ENCODE measurements at places on chromosomes 12 and 14. TPM values are rescaled to one million over a fixed set of nuclear protein-coding genes. Genes with fewer than 3 reads are reported as not detected.

GRCh38 chr14:93957333-93957710 is 19.0 kb downstream of the ASB2 start:
- H3K27ac ChIP-seq: no peak overlapping the region
- no peak for DNase-seq
- H3K27me3 ChIP-seq: no peaks in the 10 kb centered on the region
- no peak overlapping the region for H3K4me3 ChIP-seq
- H3K36me3 ChIP-seq: no peaks in the 10 kb centered on the region

DNA sequence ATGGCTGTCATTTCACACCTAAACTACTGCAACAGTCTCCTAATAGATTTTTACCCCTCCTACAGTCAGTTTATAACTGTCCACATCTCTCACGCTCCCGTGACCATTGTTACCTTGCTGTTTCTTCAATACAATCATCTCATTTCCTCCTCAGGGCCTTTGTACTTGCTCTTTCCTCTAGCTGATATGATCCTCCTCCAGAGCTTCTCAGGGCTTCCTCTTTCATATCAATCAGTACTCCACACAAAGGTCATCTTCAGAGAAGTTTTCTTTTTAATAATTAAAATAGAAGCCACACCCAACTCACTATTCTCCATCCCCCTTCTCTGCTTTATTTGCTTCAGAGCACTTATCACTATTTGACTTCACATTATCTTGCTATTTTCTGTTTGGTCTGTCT is 508.2 kb downstream of the NELL2 start:
- no peaks in the 10 kb centered on the region for H3K4me1 ChIP-seq
- no peaks in the 10 kb centered on the region for H3K27me3 ChIP-seq
- no peaks in the 10 kb centered on the region for H3K36me3 ChIP-seq
- no peak for DNase-seq

- peak; percentile 10 for DNase-seq
- no peak overlapping the region for H3K27ac ChIP-seq
- H3K27me3 ChIP-seq: no peaks in the 10 kb centered on the region
- H3K4me3 ChIP-seq: no peak overlapping the region
These were observed 73.4 kb downstream of the MNAT1 start for GRCh38 chr14:60807971-60808370.

GRCh38 chr12:107337346-107338095 is 244.2 kb upstream of the CRY1 start:
- no peak for DNase-seq
- H3K4me3 ChIP-seq: no peak overlapping the region
- H3K27ac ChIP-seq: no peak overlapping the region
- H3K36me3 ChIP-seq: no peaks in the 10 kb centered on the region
- H3K4me1 ChIP-seq: no peaks in the 10 kb centered on the region
- H3K27me3 ChIP-seq: no peaks in the 10 kb centered on the region

GRCh38 chr14:80959496-80959895 is 4.1 kb downstream of the TSHR start:
- H3K4me1 ChIP-seq: no peaks in the 10 kb centered on the region
- H3K36me3 ChIP-seq: no peaks in the 10 kb centered on the region
- H3K27ac ChIP-seq: no peak overlapping the region
- peaks cover 9% of the 10 kb centered on the region for H3K27me3 ChIP-seq

GRCh38 chr12:46388427-46389021 is 16.0 kb upstream of the SLC38A2 start:
- peak overlapping the region; percentile 99 for H3K27ac ChIP-seq
- no peaks in the 10 kb centered on the region for H3K27me3 ChIP-seq
- peak; percentile 95 for DNase-seq
- no peaks in the 10 kb centered on the region for H3K36me3 ChIP-seq
- no peak overlapping the region for H3K4me3 ChIP-seq

DNA sequence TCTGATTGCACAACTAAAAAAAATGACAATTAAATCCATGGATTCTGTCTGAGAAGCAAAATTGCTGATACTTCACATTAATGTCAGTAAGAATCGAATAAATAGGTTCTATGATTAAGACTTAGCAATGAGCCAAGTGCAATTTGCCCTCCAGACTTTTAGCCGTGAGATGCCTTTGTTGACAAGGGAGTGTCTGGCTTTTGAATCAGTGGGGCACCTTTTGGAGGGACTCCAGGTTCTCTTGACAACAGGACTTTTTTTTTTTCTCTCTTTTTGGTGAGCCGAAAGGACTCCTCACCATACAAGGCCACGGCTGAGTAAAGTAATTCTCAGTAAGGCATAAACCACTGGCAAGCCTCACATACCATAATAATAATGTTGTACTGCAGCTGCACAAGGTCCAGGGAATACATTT is 4.7 kb upstream of the MDM1 start:
- peaks cover 7% of the 10 kb centered on the region for H3K4me1 ChIP-seq
- no peak overlapping the region for H3K27ac ChIP-seq
- no peaks in the 10 kb centered on the region for H3K36me3 ChIP-seq
- DNase-seq: no peak

DNA sequence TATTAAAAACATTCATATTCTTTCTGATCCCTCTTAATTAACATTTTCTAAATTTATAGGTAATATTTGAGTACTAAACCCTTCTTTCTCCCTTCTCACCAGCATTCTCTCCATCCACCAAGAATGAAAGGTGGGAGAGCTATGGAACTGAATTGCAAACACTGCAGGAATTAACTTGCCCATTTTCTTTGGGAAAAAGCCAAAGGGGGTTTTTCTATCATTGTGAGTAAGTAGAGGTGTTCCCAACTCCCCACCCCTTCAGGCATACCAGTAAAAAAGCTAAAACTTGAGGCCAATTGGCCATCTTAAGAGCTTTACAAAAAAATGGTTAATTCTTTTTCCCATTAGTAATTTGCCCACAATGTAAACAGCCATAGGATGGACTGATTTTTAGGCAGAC is 23.7 kb downstream of the PCNX1 start:
- no peaks in the 10 kb centered on the region for H3K36me3 ChIP-seq
- no peaks in the 10 kb centered on the region for H3K27me3 ChIP-seq
- peak; percentile 27 for DNase-seq
- H3K4me1 ChIP-seq: peaks cover 2% of the 10 kb centered on the region
- no peak overlapping the region for H3K27ac ChIP-seq

- H3K36me3 ChIP-seq: no peaks in the 10 kb centered on the region
- peaks cover 43% of the 10 kb centered on the region for H3K4me1 ChIP-seq
- peak overlapping the region; percentile 37 for H3K4me3 ChIP-seq
- H3K27me3 ChIP-seq: no peaks in the 10 kb centered on the region
These were observed 113.4 kb upstream of the PELI2 start for GRCh38 chr14:56004786-56005185.

- H3K4me3 ChIP-seq: no peak overlapping the region
- no peaks in the 10 kb centered on the region for H3K4me1 ChIP-seq
- no peaks in the 10 kb centered on the region for H3K36me3 ChIP-seq
- H3K27me3 ChIP-seq: no peaks in the 10 kb centered on the region
These were observed 25.3 kb downstream of the PLD4 start for GRCh38 chr14:104950021-104950420.

- H3K27me3 ChIP-seq: no peaks in the 10 kb centered on the region
- peaks cover 7% of the 10 kb centered on the region for H3K4me1 ChIP-seq
- H3K36me3 ChIP-seq: no peaks in the 10 kb centered on the region
- DNase-seq: no peak
- no peak overlapping the region for H3K27ac ChIP-seq
These were observed 39.6 kb downstream of the BICD1 start for GRCh38 chr12:32146074-32146873.

DNA sequence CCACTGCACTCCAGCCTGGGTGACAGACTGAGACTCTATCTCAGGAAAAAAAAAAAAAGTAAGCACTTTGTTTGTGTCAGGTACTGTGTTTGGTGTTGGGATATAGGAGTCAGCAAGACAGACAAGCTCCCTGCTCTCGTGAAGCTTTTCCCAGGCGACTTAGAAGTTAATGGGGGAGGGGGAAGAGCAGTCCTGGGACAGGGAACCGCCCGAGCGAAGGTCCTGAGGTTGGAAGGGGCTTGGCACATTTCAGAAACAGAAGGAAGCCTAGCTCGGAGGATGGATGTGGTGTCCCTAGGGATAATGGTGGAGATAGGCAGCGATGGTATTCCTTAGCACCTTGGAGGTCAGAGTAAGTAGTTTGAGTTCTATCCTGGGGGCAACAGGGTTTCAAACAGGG is 8.5 kb upstream of the COX6A1 start:
- H3K27ac ChIP-seq: no peak overlapping the region
- no peak overlapping the region for H3K4me3 ChIP-seq
- H3K27me3 ChIP-seq: no peaks in the 10 kb centered on the region
- DNase-seq: no peak
- H3K4me1 ChIP-seq: no peaks in the 10 kb centered on the region

DNA sequence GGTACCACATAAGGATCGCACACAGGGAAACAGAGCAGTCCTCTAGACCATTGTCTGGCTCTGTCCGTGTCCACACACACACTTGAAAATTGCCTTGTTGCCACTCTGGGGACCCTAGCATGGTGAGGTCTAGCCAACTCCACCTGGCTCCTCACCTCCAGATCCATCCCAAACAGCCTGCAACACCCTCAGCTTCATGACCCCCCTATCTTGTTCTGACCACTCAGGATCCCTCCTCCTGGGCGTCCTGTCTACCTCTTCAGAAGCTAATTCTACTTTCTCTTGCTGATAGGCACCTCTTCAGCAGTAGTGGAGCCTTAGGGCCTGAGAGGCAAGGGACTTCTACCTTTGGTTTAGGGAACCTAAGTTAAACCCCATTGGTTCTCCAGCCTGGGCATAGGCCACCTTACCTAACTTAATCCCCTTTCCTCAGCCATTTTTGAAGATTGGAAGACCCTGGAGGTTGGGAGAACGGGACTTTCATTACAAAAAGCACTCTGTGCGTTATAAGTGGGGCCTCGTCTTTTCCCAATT is 697 bp upstream of the HOXC5 start:
- no peaks in the 10 kb centered on the region for H3K4me1 ChIP-seq
- no peaks in the 10 kb centered on the region for H3K36me3 ChIP-seq
- H3K27ac ChIP-seq: no peak overlapping the region
- no peak overlapping the region for H3K4me3 ChIP-seq

DNA sequence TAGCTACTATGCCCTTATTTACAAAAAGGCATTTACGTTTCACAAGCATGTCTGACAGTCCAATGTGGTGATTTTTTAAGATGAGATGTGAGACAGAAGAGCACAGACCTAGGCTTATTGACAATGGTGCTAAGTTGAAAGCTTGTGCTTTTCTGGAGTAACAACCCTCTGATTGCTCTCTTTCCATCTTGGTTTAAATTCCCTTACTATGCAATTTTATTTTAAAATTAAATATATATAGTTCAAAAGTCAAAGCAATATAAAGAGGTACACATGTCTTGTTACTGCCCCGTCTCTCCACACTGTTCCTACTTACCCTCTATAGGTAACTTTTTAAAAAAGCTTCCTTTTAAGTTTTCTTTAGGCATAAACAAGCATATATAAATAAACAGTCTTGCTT is 39.4 kb upstream of the BBS10 start:
- no peaks in the 10 kb centered on the region for H3K27me3 ChIP-seq
- no peaks in the 10 kb centered on the region for H3K4me1 ChIP-seq
- H3K36me3 ChIP-seq: peaks cover 24% of the 10 kb centered on the region
- no peak overlapping the region for H3K27ac ChIP-seq

- no peaks in the 10 kb centered on the region for H3K27me3 ChIP-seq
- DNase-seq: no peak
- H3K36me3 ChIP-seq: no peaks in the 10 kb centered on the region
- peaks cover 19% of the 10 kb centered on the region for H3K4me1 ChIP-seq
- H3K27ac ChIP-seq: no peak overlapping the region
These were observed 36.2 kb upstream of the TUBA1C start for GRCh38 chr12:49228653-49229052.

- H3K4me1 ChIP-seq: no peaks in the 10 kb centered on the region
- no peaks in the 10 kb centered on the region for H3K36me3 ChIP-seq
- DNase-seq: no peak
- H3K4me3 ChIP-seq: no peak overlapping the region
- H3K27ac ChIP-seq: no peak overlapping the region
These were observed 302.8 kb downstream of the FSCB start for GRCh38 chr14:44204061-44204835.

DNA sequence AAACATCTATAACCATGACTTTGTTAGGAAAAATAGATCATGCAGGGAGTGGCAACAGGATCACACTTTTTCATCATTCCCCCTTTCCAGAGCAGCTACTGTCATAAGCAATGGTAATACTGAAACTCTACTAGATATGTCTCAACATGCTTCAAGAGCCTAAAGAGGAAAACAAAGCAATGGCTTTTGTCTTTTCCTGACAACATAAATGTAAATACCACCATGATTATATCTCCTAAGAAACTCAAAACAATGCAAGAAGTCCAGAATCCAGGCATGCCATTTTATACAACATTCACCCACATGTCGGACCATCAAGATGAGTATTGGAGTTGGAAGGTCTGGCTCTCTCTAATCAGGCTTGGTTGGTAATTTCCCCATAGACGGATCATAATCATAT is 78.7 kb downstream of the KIF21A start:
- no peak overlapping the region for H3K27ac ChIP-seq
- H3K36me3 ChIP-seq: no peaks in the 10 kb centered on the region
- H3K4me1 ChIP-seq: no peaks in the 10 kb centered on the region
- no peak for DNase-seq
- H3K27me3 ChIP-seq: no peaks in the 10 kb centered on the region

GRCh38 chr14:52286661-52287649 is 19.5 kb downstream of the PTGDR start:
- H3K27ac ChIP-seq: no peak overlapping the region
- H3K27me3 ChIP-seq: peaks cover 4% of the 10 kb centered on the region
- H3K36me3 ChIP-seq: no peaks in the 10 kb centered on the region
- H3K4me1 ChIP-seq: no peaks in the 10 kb centered on the region

GRCh38 chr12:65856521-65856920 is 32.2 kb downstream of the HMGA2 start:
- peak overlapping the region; percentile 25 for H3K27ac ChIP-seq
- H3K4me1 ChIP-seq: peaks cover 37% of the 10 kb centered on the region
- H3K27me3 ChIP-seq: no peaks in the 10 kb centered on the region
- DNase-seq: no peak
- H3K4me3 ChIP-seq: no peak overlapping the region

DNA sequence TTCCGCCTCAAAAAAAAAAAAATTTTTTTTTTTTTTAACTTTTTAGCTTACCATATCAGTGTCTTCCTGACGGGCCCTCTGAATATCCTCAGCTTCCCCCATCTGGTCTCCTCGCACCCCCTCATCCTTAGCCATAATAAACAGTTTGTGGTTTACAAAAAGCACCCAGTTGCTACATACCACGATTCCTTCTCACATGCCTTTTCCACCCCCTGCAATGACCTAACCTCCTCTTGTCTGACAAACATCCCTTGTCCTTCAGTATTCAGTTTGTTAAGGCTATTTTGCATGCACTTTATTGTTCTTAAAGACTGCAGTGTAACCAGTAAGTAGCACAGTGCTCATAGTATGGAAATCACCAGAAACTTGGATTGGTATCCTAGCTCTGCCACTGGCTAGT is 88.5 kb downstream of the PPM1H start:
- peak overlapping the region; percentile 50 for H3K27ac ChIP-seq
- no peaks in the 10 kb centered on the region for H3K27me3 ChIP-seq
- no peaks in the 10 kb centered on the region for H3K36me3 ChIP-seq
- no peak overlapping the region for H3K4me3 ChIP-seq

- peak; percentile 29 for DNase-seq
- H3K4me1 ChIP-seq: no peaks in the 10 kb centered on the region
- H3K36me3 ChIP-seq: no peaks in the 10 kb centered on the region
- no peak overlapping the region for H3K4me3 ChIP-seq
These were observed 95.9 kb upstream of the PPP2R5C start for GRCh38 chr14:101665478-101666078.

The MUCL1 gene
- total RNA-seq: not detected

The FLVCR2 gene
- total RNA-seq: 6.2 TPM

The LRRIQ1 gene
- 1.9 TPM for total RNA-seq

The SNRNP35 gene
- 8.1 TPM for total RNA-seq

The ANO4 gene
- total RNA-seq: 41.3 TPM

The DPF3 gene
- 2.4 TPM for total RNA-seq

The SLCO1B1 gene
- total RNA-seq: not detected

The DIO3 gene
- total RNA-seq: 0.79 TPM

The KRT74 gene
- total RNA-seq: not detected

The NRXN3 gene
- 18.0 TPM for total RNA-seq

The ARG2 gene
- 8.9 TPM for total RNA-seq

The PRR4 gene
- total RNA-seq: 2.2 TPM

All from astrocyte (in vitro differentiated cells and primary cell).